ENCODE measurements at places on chromosomes 2 and 18.

GRCh38 chr2:70664525-70664924, 103.5 kb downstream of the ADD2 start:
- DNase-seq = no peak

GRCh38 chr2:166841152-166841551, 47.1 kb upstream of the XIRP2 start:
- DNase-seq = no peak

DNA sequence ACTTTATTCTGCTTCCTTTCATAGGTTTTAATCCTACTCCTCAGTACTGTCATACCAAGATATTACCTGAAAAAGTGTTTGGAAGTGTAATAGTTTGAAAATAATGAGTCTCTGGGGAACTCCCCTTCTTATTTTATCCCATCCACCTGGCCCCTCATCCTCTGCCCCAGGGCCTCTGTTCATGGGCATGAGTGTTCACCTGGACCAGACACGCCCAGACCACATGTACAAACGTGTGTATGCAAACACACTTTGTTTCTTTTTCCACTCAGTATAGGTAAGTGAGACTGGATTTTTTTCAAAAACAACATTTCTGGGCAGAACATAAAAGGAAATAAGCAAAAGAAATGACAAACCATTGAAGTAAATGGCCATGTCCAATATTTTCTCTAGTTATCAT, 62.1 kb upstream of the THSD7B start:
- DNase-seq = no peak

DNA sequence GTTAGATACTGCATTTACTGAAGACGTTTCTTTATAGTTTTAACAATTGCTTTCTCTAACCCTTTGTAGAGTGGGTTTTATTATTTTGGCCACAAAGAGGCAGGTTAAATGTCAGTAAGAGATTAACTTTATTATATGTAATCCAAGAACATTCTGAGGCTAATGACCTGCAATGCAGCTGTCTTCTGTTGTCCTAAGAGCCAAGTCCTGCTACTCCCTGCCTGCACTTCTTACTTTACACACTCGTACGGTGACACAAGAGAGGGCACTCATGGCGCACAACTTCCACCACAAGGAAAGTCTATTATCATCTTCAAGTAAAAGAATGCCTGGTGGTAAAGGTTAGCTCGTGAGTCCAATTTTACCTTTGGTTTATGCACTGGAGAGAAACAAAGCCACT, 471.0 kb upstream of the HNMT start:
- no peak for DNase-seq

GRCh38 chr2:113677330-113677729, 50.3 kb downstream of the RABL2A start:
- DNase-seq = no peak

DNA sequence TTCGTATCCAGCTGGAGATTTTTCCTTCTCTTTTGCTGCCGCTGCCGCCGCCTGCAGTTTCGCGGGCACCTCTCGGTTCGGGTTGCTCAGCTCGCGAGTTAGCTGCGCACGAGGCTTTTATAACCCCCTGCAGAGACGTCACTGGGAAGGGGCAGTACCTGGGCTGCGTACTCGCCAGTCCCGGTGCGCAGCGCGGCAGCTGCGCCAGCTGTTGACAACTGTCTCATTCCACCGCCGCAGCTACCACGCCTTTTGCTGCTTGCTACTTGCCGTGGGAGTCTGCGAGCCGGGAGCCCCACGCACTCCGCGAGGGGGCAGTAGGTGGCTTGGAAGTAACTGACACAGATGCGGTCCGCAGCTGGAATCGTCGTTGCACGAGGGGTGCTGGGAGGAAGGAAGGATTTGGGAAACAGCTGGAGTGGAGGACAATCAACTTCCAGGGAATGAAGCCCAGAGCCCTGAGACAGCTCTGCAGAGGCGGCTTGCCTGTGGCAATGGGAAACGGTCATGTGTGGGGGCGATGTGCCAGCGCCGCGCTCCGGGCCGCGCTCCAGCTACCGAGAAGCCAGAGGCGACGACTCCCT, at the start of gene TACR1:
TACR1 (minus strand) TSS at position 93 of the 584 bp plus-strand sequence. CDS start 586 bp downstream, outside the sequence.
- DNase-seq = peak; percentile 45

DNA sequence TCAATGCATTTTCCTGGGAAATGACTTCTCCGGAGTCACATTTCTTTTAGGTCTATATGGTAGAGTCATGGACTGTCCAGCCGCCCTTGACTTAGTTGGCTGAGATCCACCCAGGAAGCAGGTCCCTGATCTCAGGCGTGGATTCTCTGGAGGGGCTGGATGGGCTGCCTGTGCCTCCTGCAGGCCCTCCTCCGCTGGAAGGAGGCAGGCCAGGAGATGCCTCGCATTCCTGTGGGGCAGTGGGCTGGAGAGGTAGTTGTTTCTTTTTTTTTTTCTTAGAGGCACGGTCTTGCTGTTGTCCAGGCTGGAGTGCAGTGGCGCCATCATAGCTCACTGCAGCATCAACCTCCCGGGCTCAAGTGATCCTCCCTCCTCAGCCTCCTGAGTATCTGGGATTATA, 129.0 kb upstream of the MYCN start:
- no peak for DNase-seq

DNA sequence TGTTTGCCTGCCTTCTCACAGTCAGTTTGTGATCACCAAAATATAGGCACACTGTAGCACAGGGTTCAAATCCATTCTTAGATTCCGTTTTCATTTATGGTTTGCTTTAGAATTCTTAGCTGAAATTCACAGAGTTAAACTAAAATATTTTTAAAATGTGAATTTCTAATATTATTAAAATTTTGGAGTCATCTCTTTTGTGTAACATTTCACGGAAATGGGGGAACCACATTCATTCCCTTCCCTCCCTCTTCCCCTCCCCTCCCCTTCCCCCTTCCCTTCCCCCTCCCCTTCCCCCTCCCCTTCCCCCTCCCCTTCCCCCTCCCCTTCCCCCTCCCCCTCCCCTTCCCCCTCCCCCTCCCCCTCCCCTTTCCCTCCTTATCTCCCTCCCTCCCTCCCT, 11.4 kb upstream of the LDAH start:
- no peak for DNase-seq

DNA sequence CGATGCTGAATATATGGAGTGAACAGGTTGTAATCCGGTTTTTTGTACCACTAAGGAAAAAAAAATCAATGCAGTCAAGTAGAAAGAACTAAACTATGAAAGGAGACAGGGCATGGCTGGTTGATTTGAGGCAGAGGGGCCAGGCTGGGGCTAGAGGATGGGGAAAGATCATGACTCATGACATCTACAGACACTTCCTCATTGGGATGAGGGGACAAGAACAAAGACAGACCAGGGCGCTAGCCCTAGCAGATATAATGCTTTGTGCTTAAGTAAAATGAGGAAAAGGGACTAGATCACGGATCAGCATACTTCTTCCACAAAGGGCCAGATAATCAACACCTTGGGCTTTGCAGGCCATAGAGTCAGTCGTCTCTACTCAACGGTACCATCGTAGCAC, 55.8 kb downstream of the ST6GAL2 start:
- no peak for DNase-seq

DNA sequence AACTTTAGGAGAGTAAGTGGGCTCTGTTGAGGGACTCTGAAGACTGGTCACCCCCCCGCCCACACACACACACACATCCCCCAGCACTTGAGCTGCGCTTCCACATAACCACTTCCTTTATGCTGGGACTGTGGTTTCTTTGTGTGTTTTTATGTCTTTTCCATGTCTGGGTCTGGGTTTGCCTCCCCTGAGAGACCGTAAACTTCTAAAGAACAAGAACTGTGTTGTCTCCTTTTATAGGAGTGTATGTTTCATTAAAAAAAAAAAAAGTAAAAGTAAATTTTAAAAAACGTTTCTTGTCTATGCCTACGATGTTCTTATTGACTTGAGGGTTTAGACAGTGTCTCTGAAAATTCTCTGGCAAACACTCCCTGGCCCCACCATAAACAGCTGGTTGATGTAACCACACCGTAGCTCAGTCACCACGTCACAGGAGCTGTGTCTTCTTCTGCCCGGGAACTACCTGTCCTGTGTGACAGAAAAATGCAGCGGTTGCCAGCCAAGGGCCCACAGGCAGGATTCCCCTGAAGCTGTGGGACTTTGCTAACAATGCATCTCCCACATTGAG, 68.0 kb downstream of the KLHL29 start:
- DNase-seq = no peak

- no peak for DNase-seq
Measured at GRCh38 chr2:86445436-86445835, 4.3 kb downstream of the KDM3A start.

- DNase-seq = no peak
Measured at GRCh38 chr2:43984533-43984932, 11.3 kb downstream of the LRPPRC start.

DNA sequence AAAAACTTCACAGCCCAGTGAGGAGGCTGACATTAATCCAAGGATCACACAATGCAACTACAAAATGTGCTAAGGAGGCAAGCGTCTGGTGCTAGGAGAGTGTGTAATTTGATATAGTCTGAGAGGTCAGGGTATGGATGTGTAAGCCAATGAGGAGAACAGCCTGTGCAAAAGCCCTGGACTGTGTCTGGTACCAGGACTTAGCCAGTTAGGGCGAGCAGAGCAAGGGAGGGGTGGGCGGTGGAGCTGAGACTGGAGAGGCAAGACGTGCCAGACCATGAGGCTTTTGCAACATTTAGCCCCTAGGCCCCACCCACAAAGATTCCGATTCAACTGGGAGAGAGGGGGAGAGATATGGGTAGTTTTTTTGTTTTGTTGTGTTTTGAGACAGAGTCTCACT, 33.5 kb upstream of the SPRED2 start:
- DNase-seq = no peak

- no peak for DNase-seq
Measured at GRCh38 chr2:160213511-160213910, 13.4 kb upstream of the ITGB6 start.

- no peak for DNase-seq
Measured at GRCh38 chr2:187125318-187125717, 276.3 kb upstream of the ZSWIM2 start.
